DMS79 (cell line): ENCODE measurements at places on chromosomes 12 and 14.

DNA sequence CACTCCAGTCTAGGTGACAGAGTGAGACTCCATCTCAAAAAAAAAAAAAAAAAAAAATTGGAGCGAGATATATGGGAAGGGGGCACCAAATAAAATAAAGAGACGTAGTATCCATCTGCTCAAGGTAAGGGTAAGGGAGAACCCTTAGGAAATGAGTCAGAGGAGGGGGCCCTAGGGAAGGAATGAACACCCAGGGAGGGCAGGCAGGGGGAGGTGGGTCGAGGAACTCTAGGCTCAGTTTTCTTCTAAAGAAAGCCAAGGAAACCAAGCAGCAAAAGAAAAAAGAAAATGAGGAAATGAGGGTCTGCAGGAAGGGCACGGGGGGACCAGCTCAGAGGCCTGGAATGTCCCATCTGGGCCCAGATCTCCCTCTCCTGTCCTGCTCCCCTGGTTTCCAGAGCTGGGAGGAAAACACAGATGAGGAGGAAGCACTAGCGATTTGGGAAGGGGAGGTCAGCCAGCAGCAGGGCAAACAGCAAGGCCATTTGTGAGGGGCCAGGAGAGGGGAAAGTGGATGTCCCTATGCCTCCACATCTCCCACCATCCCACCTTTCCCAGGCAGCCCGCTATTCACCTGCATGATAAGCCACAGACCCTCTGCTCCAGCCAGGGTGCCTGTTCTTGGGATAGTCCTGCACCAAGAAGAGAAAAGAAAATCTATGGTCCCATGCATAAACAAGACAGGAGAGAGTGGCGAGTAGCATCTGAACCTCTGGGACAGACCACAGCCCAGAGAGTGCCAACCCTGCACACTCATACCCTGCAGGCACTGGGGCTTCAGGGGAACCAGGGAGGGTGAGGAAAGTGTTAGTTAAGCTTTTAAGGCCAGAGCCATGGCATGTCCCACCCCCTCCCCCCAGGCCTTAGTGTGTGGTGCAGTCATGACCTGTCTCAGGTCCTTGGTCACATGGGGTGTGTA is 11.9 kb downstream of the SPRYD3 start:
- DNase-seq, result no peak

DNA sequence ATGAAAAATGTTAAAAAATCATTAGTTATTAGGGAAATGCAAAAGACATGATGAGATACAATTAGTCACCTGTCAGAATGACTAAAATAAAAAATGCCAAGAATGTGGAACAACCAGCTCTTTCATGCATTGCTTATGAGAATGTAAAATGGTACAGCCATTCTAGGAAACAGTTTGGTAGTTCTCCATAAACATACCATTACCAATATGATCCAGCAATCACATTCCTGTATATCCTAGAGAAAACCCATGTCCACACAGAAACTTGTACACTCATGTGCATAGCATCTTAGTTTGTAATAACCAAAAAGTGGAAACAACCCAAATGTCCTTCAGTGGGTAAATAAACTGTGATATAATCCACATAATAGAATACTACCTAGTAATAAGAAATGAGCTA is 245.7 kb downstream of the FUT8 start:
- no peak for DNase-seq

- no peak for DNase-seq
Measured at GRCh38 chr12:94254270-94254669, 105.9 kb downstream of the PLXNC1 start.

DNA sequence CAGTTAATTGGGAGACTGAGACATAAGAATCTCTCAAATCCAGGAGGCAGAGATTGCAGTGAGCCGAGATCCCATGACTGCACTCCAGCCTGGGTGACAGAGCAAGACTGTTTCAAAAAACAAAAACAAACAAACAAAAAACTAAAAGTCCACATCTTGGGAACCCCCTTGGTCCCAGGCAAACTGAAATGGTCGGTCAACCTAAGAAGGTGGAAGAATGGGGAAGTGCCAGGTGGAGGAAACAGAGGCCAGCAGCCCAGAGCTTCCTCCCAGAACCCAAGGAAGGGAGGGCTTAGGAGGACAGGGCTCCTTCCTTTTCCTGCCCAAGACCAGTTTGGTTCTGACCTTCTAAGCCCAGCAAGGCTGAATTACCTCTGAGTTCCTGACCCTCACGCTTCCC is 121.0 kb upstream of the FUT8 start:
- DNase-seq, result no peak

- DNase-seq, result no peak
Measured at GRCh38 chr14:91082282-91082681, 21.8 kb upstream of the RPS6KA5 start.
